ENCODE measurements at places on chromosomes 6 and 20.

GRCh38 chr6:71419217-71420094 lies 130.8 kb downstream of the OGFRL1 start:
- no peak for DNase-seq

DNA sequence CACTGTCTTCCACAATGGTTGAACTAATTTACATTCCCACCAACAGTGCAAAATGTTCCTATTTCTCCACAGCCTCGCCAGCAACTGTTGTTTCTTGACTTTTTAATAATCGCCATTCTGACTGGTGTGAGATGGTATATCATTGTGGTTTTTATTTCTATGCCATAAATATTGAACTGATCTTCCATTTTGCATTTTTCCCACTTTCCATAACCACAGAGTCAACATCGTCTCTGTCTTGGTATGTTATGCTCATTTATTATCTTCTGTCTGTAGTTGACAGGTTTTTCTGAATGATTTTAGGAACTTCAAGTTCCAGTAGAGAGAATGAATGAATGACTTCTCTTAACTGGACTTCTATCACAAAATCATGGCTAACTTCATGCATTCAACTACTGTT lies 259.8 kb downstream of the UST start:
- no peak for DNase-seq

- peak; percentile 51 for DNase-seq
Measured at GRCh38 chr20:14928083-14928482, 590.7 kb upstream of the FLRT3 start.

DNA sequence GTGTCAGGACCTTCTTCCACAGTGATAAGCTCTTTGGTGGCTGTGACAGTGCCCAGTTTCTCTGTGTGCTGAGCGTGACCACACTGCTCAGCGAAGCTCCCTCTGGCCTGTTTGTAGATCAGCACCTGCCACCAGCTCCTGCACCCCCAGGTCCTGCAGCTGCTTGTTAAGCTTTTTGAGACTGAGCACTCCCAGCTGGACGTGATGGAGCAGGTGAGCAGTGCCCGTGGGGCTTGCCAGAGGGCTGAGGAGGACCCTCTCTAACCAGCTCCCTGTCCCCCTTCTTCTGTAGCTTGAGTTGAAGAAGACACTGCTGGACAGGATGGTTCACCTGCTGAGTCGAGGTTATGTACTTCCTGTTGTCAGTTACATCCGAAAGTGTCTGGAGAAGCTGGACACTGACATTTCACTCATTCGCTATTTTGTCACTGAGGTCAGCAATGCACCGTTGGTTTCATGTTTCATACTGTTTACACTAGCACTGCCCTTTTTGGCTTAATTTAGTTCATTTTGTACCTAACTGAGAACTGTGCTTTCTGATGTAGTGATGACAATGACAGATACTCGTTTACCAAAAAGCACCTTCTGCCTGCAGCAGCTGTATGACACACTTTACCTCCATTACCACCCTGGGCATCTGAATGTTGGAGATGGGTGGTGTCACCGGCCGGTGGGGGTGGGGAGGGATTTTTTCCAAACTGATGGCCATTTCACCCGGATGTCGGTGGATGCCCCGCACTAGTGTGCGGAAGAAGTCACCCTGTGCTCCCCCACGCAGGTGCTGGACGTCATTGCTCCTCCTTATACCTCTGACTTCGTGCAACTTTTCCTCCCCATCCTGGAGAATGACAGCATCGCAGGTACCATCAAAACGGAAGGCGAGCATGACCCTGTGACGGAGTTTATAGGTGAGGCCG lies 12.5 kb downstream of the NELFCD start:
- no peak for DNase-seq

DNA sequence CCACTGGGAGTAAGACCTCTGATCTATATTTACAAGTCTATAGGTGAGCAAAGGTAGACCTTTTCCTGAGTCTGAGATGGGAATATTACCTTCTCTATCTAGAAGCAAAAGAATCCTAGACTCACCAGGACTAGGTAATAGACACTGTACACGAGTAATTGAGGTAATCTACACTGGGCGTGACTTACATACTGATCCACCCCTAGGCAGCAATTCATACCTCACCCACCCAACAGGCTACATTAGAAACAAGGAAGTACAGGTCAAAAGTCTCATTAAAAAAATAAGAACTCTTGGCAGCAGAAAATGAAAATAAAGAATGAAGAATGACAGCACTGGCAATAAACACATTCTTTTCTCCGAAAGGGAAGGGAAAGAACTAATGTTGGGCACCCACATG lies 7.6 kb downstream of the CSNK2A1 start:
- DNase-seq: no peak

DNA sequence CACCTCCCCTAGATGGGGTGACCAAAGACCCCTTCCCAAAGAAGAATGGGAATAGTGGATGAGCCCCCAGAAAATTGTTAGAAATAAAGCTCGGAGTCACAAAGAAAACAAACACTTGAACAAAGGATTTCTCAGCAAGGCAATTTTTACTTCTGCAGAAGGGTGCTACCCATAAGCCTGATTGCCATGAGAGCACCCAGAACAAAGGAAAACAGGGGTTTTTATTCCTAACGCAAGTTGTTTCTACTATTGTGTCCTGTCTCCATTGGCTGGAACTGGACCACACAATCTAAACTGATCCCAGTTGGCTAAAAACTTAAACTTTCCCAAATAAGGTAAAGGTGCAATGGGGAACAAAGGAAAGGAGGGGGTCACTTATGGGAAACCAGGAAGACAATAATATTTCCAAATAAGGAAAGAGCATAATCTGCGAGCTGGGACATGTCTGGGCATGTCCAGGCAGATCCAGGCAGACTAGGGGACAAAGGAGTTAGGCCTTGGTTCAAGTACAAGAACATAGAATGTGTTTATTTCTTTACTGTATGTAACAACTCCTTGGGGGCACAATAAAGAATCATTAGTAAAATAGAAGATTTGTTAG lies 20.0 kb downstream of the HLA-B start:
- DNase-seq: no peak

DNA sequence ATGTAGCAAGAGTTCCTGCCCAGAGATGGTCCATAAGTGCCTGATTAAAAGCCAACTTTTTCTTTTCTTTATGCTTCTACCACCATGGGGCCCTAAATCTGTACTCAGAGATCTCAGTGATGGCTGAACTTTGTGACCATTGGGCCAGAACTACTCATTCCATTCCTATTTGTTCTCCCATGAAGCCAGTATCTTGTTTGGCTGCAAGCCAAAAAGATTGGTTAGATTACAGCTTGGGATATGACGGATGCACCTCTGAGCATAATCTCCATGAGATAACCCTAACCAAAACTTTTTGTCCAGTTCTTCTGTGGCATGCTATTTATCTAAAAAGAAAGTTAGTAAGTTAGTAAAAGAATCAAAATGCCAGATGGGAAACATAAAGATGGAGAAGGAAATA lies 72.2 kb downstream of the PLCB4 start:
- no peak for DNase-seq

- no peak for DNase-seq
Measured at GRCh38 chr20:3398681-3399252, 8.7 kb downstream of the DNAAF9 start.

GRCh38 chr6:14029605-14030004 lies 88.0 kb upstream of the CD83 start:
- no peak for DNase-seq

GRCh38 chr6:92922216-92922806 lies 497.0 kb downstream of the EPHA7 start:
- DNase-seq: no peak

GRCh38 chr20:15267935-15268334 lies 930.5 kb upstream of the FLRT3 start:
- DNase-seq: no peak

GRCh38 chr6:162203287-162203686 lies 524.3 kb downstream of the PRKN start:
- peak; percentile 18 for DNase-seq

DNA sequence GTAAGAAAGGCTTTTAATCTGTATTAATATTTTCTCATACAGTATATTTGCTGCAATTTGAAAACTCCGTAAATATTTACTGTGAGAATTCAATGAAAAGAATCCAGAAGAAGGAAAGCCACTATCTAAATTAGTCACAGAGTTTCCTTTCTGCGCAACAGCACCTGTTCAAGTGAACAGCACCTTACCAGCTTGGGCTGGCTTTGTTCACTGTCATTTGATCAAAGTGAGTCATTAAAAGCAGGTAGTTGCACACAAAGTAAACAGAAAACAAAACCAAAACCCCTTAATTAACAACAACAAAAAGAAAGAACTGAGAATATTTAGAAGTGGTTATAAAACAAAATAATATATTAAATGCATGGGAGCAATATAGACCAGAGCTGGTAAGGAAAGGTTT lies 12.8 kb downstream of the SMLR1 start:
- DNase-seq: no peak

DNA sequence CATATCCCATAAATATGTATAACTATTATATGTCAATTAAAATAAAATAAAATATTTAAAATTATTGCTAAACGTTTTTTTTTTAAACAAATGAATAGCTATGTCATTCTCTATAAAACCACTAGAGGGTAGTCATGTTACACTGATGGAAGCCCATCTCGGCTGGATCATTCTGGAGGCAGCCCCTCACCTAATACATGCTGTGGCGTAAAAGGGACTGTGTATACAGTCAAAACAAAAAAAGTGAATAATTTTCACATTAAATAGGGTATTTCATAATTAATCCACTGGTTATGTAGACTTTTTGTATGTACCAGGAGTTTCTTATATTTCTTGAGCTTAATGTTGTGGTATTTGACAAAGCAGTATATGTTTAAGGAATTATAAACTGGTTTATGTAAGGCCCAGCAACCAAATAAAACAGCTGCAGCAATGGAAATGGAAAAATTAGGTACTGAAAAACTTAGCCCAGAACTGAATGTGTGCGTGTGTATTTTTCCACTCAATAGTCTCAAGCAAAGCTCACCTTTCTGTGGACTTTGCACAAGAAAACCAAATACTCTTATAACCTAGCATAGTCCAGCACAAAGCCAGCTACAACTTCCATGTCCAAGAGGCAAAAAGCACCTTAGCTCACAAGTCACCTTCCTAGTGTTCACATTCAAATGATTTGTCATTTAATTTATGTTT lies 81.7 kb downstream of the COL9A1 start:
- DNase-seq: peak; percentile 50

- no peak for DNase-seq
Measured at GRCh38 chr6:11339380-11339779, 106.9 kb upstream of the NEDD9 start.
